ENCODE measurements at places on chromosomes 13 and 19.

- DNase-seq = no peak
These were observed at the start of gene SYNE4 for GRCh38 chr19:36008336-36008978. Gene SYNE4 (minus strand): TSS chr19:36008813. CDS start chr19:36008681, 132 bp downstream.

GRCh38 chr13:44574466-44574855 lies 1.7 kb downstream of the TSC22D1 start:
- DNase-seq = no peak

GRCh38 chr13:84864341-84864740 lies 934.9 kb downstream of the SLITRK6 start:
- DNase-seq = no peak

- DNase-seq = no peak
These were observed 28.5 kb downstream of the CRYL1 start for GRCh38 chr13:20497006-20497775.

- no peak for DNase-seq
These were observed 729.0 kb downstream of the FGF9 start for GRCh38 chr13:22399801-22400420.

GRCh38 chr19:45163156-45163555 lies 2.4 kb upstream of the NKPD1 start:
- DNase-seq = no peak

- DNase-seq = no peak
These were observed 43.0 kb downstream of the CARS2 start for GRCh38 chr13:110662777-110663443.

DNA sequence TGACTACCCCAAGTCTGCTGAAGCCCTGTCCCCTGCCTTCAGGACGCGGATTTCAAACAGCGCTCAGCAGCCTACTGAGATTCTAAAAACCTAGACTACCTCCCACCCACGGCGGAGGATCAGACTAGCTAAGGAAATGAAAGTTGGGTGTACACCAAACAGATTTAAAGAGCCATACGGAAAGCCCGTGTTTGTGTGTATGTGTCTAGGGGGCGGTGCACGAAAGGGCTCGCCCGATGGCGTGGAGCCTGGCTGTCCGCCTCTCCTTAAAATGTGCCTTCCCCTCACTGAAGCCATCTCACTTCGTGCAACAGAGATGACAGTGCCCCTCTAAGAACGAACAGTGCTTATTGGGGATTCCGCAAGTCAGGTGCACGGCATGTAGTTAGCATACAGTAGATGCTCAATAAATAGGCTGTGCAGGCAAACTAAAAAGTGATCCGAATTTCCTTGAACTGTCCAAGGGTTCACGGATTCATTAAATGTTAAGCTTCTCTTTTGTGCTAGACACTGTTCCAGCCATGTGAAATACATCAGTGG lies 639 bp downstream of the LENG1 start:
- no peak for DNase-seq

DNA sequence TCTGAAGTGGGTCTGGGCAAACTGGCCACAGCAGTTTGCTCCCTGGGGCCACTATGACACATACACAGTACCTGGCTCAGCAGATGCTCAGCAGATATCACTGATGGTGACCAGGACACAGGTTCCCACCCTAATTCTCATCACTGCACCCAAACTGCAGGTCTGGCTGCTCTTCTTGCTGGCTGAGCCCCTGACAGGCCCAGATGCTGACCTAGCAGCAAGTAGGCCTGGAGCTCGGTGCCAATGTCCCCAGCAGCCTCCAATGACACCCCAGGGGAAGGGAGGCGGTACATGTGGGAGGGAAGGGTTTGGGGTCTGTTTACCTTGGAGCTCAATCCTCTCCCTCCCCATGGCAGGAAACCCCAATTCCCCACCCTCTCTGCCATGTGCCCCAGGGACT lies 5.1 kb downstream of the UBE2S start:
- DNase-seq = no peak

All from cortex of kidney (tissue), 1 donor.